ENCODE measurements at places on chromosomes 5 and 9. TPM values are rescaled to one million over a fixed set of nuclear protein-coding genes. Genes with fewer than 3 reads are reported as not detected.

Gene SWI5
- total RNA-seq = 21.5 TPM

DNA sequence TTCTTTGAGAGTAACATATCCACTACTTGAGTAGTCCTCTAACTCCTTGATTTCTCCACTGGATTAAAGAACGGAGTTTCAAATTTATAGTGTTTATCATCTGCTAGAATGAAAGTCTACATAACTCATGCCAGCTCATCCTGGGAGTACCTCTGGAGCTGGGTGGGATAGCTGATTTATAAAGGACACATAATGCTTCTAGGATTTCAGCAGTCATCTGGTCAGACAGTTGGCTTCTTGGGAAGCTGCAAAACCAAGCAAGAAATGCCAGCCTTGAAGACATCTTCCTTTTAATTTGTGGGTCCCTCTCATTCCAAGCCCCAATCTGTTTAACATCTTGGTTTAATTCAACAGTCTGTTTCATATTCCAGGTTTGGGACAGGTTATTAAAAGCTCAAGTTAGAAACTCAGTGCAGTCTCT is 3.2 kb downstream of the GALNT10 start:
- no peak overlapping the region for H3K4me3 ChIP-seq
- no peak overlapping the region for H3K27ac ChIP-seq
- H3K4me1 ChIP-seq = peaks cover 43% of the 10 kb centered on the region
- DNase-seq = no peak
- no peaks in the 10 kb centered on the region for H3K36me3 ChIP-seq
- H3K27me3 ChIP-seq = no peaks in the 10 kb centered on the region

DNA sequence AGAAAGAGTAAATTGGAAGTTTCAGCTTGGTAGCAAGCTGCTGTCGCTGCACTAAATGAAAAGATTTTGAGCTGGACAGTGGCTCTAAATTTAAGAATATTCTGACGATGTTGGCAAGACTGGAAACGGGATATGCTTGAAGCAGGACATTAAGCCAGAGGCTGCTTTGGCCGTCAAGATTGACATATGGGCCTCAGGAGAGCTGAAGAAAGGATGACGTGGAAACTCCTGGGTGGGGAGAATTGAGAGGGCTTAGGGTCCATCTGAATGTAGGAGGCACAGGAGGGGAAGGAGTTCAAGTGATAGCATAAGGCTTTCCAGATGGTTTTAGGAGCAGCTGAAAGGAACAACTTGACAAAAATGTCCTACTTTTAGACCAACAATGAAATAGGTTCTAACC is 108.9 kb downstream of the PAPPA start:
- no peaks in the 10 kb centered on the region for H3K27me3 ChIP-seq
- H3K4me1 ChIP-seq = no peaks in the 10 kb centered on the region
- no peak for DNase-seq
- no peak overlapping the region for H3K4me3 ChIP-seq
- no peaks in the 10 kb centered on the region for H3K36me3 ChIP-seq
- no peak overlapping the region for H3K27ac ChIP-seq

DNA sequence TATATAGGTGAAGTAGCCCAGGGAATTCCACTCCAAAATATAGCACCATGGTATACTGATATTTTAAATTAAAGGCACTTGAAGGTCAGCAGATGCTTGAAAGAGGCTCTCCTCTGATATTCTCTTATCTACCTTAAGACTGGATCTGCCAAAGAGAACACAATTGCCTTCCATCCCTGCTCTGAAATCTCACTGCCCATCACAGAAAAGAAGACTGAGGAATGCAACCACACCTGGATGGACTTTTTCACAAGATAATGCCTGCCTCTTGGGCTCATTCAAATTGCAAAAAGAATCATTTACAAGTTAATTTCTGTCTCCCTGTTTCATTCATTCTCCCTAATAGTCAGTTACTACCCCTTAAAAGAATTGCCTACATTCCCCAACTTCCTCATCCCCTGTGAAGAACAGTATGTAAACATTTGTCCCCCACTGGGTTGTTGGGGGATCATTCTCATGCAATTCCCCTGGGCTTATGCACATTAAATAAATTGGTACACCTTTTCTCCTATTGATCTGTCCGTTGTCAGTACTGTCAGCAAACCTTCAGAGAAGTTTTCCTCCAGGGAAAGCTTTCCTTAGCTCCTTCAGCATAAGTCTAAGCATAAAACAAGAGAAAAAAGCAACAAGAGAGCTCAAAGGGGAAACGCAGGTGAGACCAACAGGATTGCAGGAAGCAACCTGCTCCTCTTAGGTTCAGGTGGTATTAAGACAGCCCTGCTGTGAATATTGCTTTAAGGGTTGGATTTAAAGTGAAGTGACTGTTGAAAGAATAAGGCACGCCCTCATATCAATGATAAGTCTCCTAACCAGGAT is 171.4 kb upstream of the SLC30A5 start:
- H3K4me1 ChIP-seq = no peaks in the 10 kb centered on the region
- no peaks in the 10 kb centered on the region for H3K36me3 ChIP-seq
- no peak overlapping the region for H3K4me3 ChIP-seq
- DNase-seq = no peak
- no peak overlapping the region for H3K27ac ChIP-seq

- no peaks in the 10 kb centered on the region for H3K4me1 ChIP-seq
- peaks cover 26% of the 10 kb centered on the region for H3K36me3 ChIP-seq
- DNase-seq = no peak
- no peaks in the 10 kb centered on the region for H3K27me3 ChIP-seq
- no peak overlapping the region for H3K4me3 ChIP-seq
Measured at GRCh38 chr9:135490166-135490870, 10.2 kb upstream of the MRPS2 start.

GRCh38 chr5:110727025-110727314 is 499 bp upstream of the TMEM232 start:
- H3K27ac ChIP-seq = no peak overlapping the region
- DNase-seq = no peak
- H3K36me3 ChIP-seq = no peaks in the 10 kb centered on the region
- no peaks in the 10 kb centered on the region for H3K4me1 ChIP-seq
- H3K27me3 ChIP-seq = no peaks in the 10 kb centered on the region

GRCh38 chr5:66230551-66230950 is 86.5 kb downstream of the SREK1 start:
- H3K36me3 ChIP-seq = no peaks in the 10 kb centered on the region
- no peak overlapping the region for H3K27ac ChIP-seq
- no peak for DNase-seq
- H3K4me3 ChIP-seq = no peak overlapping the region
